ENCODE measurements at places on chromosomes 5 and 9. TPM values are rescaled to one million over a fixed set of nuclear protein-coding genes. Genes with fewer than 3 reads are reported as not detected.

Gene TGFBI
- total RNA-seq = 46.4 TPM

Gene TNC
- 3.9 TPM for total RNA-seq

Gene PCDHGA7
- 0.81 TPM for total RNA-seq

Gene IRGM
- not detected for total RNA-seq

Gene ECM2
- 22.7 TPM for total RNA-seq

Gene PLAC8L1
- total RNA-seq = not detected

Gene OTP
- total RNA-seq = not detected
